MM.1S (cell line): ENCODE measurements at places on chromosomes 7 and 10.

- no peak for DNase-seq
Measured at GRCh38 chr10:78549140-78549935, 515.7 kb downstream of the RPS24 start.

GRCh38 chr7:44064791-44065430 is 456 bp downstream of the PGAM2 start:
- no peak for DNase-seq

DNA sequence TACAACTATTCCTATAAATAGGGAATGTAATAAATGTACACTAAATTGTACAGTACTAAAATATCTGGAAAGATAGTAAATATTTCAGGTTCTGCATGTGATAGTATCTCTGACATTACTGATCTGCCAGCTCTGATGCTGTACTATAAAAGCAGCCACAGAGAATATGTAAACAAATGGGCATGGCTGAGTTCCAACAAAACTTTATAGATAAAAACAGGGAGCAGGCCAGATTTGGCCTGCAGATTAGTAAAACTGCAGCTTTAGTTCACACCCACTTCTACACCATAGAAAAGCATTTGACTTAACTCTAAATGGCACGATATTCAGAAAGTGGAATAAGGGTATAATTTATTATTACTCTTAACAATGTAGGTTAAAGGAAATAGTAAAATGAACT is 18.8 kb upstream of the TLL2 start:
- DNase-seq = no peak

- no peak for DNase-seq
Measured at GRCh38 chr10:24915304-24915703, 37.1 kb downstream of the PRTFDC1 start.

DNA sequence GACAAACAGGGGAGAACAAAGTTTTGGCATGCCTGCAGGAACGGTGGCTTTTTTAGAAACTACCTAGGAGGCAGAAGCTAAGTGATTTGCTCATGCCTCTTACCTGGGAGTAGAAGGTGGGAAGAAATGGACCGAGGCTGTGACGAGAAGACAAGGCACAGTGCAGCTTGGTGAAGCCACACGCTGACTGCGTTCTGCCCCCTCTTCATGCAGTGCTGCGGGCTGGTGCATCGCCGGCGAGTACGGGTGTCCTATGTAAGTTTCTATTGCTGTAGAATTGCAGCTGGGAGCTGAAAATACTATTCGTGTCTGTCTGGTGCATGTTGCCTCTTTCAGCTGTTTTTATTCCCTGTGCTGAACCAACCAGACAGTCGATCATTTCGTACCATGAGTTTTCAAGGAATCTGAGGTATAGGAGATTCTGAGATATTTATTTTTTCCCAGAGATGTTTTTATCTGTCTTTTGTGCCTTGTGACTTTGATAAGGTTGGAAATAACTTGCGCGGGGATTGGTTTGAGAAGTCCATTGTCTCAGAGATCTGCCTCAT is 120.9 kb downstream of the CACNB2 start:
- DNase-seq = no peak

- no peak for DNase-seq
Measured at GRCh38 chr7:80347173-80347572, 164.7 kb downstream of the GNAT3 start.

GRCh38 chr10:17512341-17513001 is 58.1 kb upstream of the ST8SIA6 start:
- DNase-seq = no peak

- no peak for DNase-seq
Measured at GRCh38 chr10:7804216-7804615, 14.1 kb upstream of the TAF3 start.

GRCh38 chr10:84846658-84847316 is 518.4 kb downstream of the CCSER2 start:
- DNase-seq = no peak
